ENCODE measurements at places on chromosomes 5 and 9.

DNA sequence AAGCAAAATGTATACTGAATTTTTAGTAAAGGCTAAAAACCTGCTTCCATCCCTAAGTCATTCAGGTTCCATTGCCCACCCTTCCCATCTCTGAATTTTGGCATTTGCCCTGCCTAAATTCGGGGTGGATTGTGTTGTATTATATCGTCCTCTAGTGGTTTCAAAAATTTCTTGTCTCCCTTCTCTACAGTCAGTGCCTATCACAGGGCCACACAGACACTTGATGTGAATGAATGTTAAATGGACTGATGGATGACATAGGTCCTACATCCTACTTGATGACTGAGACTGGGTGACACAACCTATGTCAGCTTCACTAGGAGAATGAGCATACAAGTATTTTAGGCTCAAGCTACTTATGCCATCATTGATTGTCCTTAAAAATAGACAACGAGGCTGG is 45.6 kb upstream of the SLC30A5 start:
- no peak for DNase-seq

DNA sequence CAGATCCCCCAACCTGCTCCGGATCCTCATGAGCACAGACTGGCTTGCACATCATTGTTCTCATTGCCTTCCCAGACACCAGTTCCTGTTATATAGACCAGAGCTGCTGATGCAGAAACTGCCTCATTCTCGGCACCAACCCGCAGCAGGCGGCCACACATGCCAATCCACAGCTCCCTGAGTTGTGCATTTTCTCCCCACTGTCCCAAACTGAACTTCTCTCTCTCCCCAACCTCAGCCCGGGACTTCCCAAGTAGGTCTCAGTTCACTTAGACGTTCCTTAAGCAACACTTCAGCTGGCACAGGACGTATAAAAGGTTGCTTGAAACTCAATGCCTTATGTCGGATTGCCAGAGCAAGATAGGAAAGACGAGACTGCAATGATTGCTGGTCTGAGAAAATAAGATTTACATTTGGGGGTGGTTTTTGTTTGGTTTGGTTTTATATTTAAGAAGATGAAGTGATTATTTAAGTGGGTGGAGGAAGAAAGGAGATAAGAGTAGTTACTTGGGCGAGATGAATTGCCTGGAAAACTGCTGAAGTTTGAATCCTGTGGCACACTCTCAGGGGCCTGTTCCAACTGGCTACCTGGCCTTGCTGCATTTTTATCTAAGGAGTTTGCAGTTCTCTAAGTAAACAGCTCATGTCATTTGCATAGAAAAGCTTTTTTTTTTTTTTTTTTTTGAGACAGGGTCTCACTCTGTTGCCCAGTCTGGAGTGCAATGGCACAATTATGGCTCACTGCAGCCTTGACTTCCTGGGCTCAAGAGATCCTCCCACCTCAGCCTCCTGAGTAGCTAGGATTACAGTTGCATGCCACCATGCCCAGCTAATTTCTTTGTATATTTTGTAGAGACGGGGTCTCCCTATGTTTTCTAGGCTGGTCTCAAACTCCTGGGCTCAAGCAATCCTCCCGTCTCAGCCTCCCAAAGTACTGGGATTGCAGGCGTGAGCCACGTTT is 155.4 kb downstream of the GOLPH3 start:
- DNase-seq = no peak

DNA sequence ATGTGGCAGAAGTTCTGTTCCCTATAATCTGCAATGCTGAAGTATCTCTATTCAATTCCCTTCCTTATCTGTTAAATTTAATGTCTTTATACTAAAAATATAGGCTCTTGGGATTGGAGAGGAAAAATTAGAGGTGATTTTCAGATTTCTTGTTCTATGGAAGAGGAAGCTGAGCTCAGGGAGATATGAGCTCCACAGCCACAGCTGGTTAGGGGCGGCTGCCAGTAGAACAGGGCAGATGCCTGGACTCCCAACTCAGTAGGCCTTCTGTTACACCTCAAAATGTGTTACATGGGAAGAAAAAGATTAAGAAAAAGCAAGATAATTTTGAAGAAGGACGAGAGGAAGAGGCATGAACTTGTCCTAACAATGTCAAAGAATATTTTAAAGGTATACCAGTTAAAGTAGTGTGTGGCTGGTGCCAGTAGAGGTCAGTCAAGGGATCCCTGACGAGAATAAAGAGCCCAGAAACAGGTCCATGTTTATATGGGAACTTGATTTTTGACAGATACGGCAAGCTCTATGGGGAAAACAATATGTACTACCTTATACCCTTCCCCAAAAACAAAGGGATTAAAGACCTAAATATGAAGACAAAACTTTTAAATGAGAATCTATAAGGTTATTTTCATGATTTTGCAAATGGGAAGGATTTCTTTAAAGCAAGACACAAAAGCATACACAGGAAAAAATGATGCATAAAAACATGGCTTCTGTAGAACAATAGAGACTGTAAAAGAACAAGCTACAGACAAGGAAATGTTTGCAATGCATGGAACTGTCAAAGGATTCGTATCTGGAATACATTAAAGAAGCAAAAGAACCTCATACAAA is 28.7 kb downstream of the DNAJC21 start:
- DNase-seq = peak; percentile 4

- no peak for DNase-seq
These were observed 170.0 kb upstream of the GDNF start for GRCh38 chr5:38009749-38010358.

Measured in stimulated activated CD4-positive, alpha-beta T cell treated with anti-CD3 and anti-CD28 coated beads, Interleukin-2, amount 100 ng/mL, for 24 hours (primary cell).